ENCODE measurements at places on chromosomes 1 and 21.

DNA sequence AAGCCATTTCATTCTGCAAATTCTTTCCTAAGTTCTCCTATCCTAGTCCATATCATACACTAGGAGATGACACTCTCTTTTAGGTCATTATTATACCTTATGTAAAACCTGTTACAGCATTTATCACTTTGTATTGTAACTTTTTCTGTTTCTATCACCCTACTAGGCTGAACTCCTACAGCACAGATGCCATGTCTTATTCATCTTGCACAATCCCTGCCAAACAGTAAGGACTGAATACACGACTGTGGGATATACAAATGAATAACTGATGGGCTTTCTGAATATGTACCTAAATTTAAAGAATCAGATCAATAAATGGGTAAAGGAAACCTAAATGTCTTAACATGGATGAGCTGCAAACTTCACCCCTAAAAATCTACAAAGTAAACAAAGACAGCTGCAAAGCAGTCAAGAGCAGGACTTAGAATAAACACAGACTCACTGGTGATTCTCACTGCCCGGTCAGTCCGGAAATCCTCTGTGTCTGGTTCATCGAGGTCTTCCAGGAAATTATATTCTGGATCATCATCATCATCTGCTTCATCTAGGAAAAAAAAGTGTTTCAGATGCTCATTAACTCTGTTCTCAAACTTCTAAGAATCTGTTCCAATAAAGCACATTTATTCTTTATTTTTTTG lies 62.3 kb downstream of the GON4L start:
- no peak for DNase-seq

DNA sequence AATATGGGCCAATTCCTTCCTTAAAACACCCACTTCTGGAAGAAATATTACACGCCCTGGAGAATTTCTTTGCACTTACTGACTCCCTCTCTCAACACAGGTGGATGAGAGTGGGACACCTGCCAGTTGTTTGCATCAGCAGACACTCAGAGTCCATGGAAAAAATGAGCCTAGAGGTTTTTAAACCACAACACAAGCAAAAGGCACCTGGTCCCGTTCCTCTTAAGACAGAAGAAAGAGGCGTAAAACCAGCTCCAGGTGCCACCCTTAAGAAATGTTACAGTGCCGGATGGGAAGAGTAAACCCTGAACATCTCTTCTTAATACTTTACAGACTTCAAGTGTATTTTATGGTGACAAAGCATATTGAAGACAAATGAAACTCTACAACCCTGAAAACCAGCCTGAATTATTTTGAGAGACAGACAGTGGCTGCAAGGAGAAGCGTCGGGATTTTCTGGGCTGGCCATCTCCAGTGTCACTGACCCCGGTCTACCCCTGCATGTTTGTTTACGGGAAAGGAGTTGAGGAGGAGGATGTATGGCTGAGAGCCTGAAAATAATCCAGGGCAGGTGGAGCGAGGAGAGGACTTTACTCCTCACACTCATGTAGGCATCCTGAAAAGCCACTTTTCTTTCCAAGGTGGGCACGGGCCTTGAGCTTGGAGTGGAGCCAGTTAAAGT lies 7.8 kb upstream of the RIPK4 start:
- no peak for DNase-seq

DNA sequence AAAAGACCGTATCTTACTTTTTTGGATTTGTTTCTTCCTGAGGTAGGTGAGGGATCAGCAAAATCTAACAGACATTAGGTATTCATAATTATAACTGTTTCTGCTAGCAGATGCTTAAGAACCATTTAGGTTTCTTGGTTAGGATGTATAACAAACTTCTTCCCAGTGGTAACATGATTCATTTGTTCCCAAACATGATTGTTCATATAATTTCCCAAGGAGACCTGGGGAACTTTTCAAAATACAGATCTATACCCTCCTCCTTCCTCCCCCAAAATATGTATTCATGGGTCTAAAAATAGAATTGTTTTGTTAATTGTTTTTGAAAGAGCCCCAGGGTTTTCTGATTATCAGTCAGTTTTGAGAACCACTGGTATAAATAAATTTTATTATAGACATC lies 228.2 kb downstream of the COP1 start:
- DNase-seq = no peak

DNA sequence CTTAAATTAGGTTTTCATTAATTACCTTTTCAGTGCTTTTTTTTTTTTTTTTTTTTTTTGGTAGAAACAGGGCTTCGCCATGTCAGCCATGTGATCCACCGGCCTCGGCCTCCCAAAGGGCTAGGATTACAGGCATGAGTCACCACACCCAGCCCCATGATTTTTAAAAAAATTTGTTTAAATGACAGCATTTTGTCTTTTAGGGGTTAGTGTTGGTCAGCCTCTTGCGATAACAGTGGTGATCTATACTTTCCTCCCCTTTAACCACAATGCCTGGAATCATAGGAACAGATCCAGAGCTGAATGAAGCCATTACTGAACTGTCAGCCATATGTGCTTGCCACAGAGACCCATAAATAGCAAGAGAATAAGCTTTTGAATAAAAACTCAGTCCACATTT lies 73.9 kb downstream of the CACHD1 start:
- DNase-seq = no peak

GRCh38 chr1:78603206-78603605 lies 17.0 kb upstream of the IFI44L start:
- peak; percentile 55 for DNase-seq

- DNase-seq = no peak
Measured at GRCh38 chr1:37825506-37825905, 17.5 kb upstream of the YRDC start.

DNA sequence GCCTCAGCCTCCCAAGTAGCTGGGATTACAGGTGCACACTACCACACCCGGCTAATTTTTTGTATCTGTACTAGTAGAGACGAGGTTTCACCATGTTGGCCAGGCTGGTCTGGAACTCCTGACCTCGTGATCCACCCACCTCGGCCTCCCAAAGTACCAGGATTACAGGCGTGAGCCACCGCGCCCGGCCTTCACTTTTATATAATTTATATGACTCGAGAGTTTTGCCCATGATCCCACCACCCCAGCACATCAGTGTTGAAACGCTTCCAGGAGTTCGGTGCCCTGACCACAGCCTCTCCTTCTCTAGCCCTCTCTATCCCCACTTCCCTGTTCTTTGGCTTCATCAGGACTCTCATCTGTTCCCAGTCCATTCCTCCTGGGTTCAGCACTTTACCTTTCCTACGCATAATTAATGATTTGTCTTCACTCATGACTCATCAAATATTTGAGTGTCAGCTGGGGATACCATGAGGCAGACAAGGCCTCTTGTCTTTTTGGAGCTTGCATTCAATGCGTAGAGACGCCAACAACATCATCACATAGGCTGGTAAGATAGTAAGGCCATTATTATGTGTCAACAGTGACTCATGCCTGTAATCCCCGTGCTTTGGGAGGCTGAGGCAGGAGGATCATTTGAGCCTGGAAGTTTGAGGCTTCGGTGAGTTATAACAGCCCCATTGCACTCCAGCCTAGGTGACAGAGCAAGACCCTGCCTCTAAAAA lies 1.4 kb downstream of the PMF1 start:
- DNase-seq = no peak

- DNase-seq = peak; percentile 22
Measured at GRCh38 chr21:31604591-31605190, 54.8 kb upstream of the SOD1 start.

GRCh38 chr21:38413958-38414548 lies 84.2 kb downstream of the ERG start:
- DNase-seq = no peak

- DNase-seq = no peak
Measured at GRCh38 chr1:79198832-79199231, 192.3 kb upstream of the ADGRL4 start.

DNA sequence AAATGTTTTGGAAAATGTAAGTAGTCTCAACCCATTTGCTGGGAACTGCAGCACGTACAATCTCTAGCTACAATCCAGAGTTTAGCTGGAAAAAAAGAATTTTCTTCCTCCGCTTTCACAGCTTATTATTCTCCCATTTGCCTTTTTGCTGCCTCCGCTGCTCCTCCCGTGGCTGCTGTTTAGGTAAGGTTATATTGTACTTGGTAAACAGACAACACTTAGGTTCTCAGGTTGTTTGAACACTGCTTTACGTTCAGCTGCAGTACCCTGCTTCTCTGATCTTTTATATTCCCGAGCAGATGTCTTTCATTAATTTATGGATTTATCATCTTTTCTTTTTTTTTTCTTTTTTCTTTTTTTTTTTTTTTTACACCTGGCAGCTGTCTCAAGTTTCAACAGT lies 14.3 kb downstream of the PROX1 start:
- no peak for DNase-seq

DNA sequence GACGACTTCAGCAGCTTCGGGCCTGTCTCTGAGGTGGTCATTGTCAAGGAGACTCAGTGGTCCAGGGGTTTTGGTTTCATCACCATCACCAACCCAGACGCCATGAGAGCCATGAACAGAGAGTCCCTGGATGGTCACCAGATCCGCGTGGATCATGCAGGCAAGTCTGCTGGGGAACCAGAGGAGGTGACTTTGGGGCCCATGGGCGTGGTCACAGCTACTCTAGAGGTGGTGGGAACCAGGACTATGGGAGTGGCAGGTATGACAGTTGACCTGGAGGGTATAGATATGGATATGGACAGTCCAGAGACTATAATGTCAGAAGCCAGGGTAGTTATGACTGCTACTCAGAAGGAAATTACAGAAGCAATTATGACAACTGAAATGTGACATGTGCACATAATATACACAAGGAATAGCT lies 19.3 kb upstream of the METTL13 start:
- DNase-seq = no peak

GRCh38 chr1:84253891-84254290 lies 47.6 kb upstream of the SAMD13 start:
- peak; percentile 20 for DNase-seq

GRCh38 chr1:228160201-228160761 lies 5.3 kb upstream of the IBA57 start:
- DNase-seq = no peak

GRCh38 chr1:98497497-98497896 lies 164.0 kb upstream of the SNX7 start:
- no peak for DNase-seq

GRCh38 chr1:9807541-9807940 lies 16.2 kb downstream of the CLSTN1 start:
- DNase-seq = no peak

- DNase-seq = no peak
Measured at GRCh38 chr1:165174491-165174890, 182.0 kb downstream of the LMX1A start.

DNA sequence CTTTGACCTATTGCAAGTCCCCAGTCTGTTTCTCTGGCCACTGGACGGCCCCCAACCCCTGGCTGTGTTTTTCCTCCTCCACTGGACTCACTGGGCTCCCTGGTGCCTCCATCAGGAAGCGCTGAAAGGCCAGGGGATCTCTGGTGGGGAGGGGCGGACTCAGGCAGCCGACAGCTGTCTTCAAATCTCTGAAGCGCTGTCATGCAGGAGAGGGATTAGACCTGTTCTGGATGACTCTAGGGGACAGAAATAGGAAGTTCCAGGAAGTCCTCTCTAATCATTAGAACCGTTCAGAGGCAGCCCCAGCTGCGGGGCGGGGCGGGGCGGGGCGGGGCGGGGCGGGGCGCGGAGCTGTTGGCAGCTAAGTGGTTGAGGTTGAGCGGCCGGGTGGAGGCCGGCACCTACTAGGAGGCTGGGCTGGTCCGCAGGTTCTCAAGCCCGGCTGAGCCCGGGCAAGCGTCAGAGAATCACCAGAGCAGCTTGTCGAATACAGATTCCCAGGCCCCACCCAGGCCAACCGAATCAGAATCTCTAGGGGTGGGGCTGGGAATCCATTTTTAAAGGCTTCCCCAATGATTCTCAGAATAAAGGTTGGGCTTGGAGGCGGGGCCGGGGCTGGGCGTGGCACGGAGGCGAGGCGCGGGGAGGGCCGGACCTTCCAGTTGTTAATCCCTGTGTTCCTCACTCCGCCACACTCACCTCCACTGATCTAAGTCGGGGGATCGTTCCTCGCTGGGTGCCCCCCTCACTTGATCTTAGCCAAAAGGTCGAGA lies 11.4 kb upstream of the PHLDA3 start:
- no peak for DNase-seq

- DNase-seq = no peak
Measured at GRCh38 chr1:17922833-17923232, 167.7 kb downstream of the ACTL8 start.

- DNase-seq = peak; percentile 14
Measured at GRCh38 chr1:12067900-12068821, 5.1 kb downstream of the TNFRSF8 start.

All from fibroblast of skin of left quadriceps (primary cell).